Astrocyte (in vitro differentiated cells and primary cell): ENCODE measurements at places on chromosomes 2 and 18. TPM values are rescaled to one million over a fixed set of nuclear protein-coding genes. Genes with fewer than 3 reads are reported as not detected.

Gene ALPP
- 0.32 TPM in 1 of 2 replicates, not detected in the other for total RNA-seq

Gene NEB
- total RNA-seq = 0.82 and 0.94 TPM in 2 replicates

Gene RBFA
- 24.1 and 24.4 TPM in 2 replicates for total RNA-seq

Gene LRP1B
- total RNA-seq = 1.5 and 2.5 TPM in 2 replicates

Gene CDK15
- total RNA-seq = 6.6 and 9.3 TPM in 2 replicates

Gene CDH19
- total RNA-seq = not detected in 2 replicates

Gene METTL8
- total RNA-seq = 32.4 and 40.4 TPM in 2 replicates

Gene IGFBP5
- 422 and 452 TPM in 2 replicates for total RNA-seq

Gene VWA3B
- not detected in 2 replicates for total RNA-seq

Gene KCNIP3
- 0.68 and 1.5 TPM in 2 replicates for total RNA-seq

Gene CRYGC
- total RNA-seq = not detected in 2 replicates

Gene EMILIN1
- 0.95 and 1.2 TPM in 2 replicates for total RNA-seq

Gene BBS5
- total RNA-seq = 3.9 and 4.0 TPM in 2 replicates

Gene ALPI
- total RNA-seq = not detected in 2 replicates

Gene CERKL
- total RNA-seq = 0.16 TPM in 1 of 2 replicates, not detected in the other

Gene HOXD12
- total RNA-seq = not detected in 2 replicates

Gene ALKAL2
- total RNA-seq = 1.3 and 1.5 TPM in 2 replicates

Gene CUL3
- total RNA-seq = 78.2 and 95.5 TPM in 2 replicates

Gene EN1
- 0.09 TPM in 1 of 2 replicates, not detected in the other for total RNA-seq

Gene STARD6
- not detected in 2 replicates for total RNA-seq

Gene CREB1
- 56.4 and 63.3 TPM in 2 replicates for total RNA-seq

Gene LINC00305
- total RNA-seq = not detected in 2 replicates

Gene SOX11
- 15.1 and 19.2 TPM in 2 replicates for total RNA-seq

Gene ELOA2
- total RNA-seq = not detected in 2 replicates

Gene DPP4
- 5.3 and 6.7 TPM in 2 replicates for total RNA-seq

Gene FLACC1
- total RNA-seq = 1.7 and 2.2 TPM in 2 replicates

Gene DTNA
- total RNA-seq = 32.9 and 41.1 TPM in 2 replicates

Gene HOXD13
- not detected in 2 replicates for total RNA-seq

Gene MDH1B
- 1.8 and 1.9 TPM in 2 replicates for total RNA-seq

Gene LONRF2
- 0.45 and 0.62 TPM in 2 replicates for total RNA-seq

Gene GPC1
- total RNA-seq = 252 and 299 TPM in 2 replicates

Gene MARCO
- not detected in 2 replicates for total RNA-seq

Gene GCG
- not detected in 2 replicates for total RNA-seq

Gene ANKRD53
- 0.94 and 1.1 TPM in 2 replicates for total RNA-seq

Gene GPR39
- 4.0 and 4.4 TPM in 2 replicates for total RNA-seq

Gene AMER3
- total RNA-seq = 0.07 TPM in 1 of 2 replicates, not detected in the other

Gene RAB17
- 0.34 and 1.4 TPM in 2 replicates for total RNA-seq

Gene CXCR4
- total RNA-seq = 2.8 and 4.1 TPM in 2 replicates

Gene CAPN14
- 0.12 and 0.14 TPM in 2 replicates for total RNA-seq

Gene DNER
- 0.82 and 1.0 TPM in 2 replicates for total RNA-seq

Gene DCDC2C
- total RNA-seq = not detected in 2 replicates

Gene DOCK10
- total RNA-seq = 6.3 and 7.7 TPM in 2 replicates

Gene NGEF
- total RNA-seq = 0.16 and 0.22 TPM in 2 replicates

Gene MTHFD2
- total RNA-seq = 350 and 365 TPM in 2 replicates

Gene GALNT5
- total RNA-seq = 2.2 and 3.1 TPM in 2 replicates

Gene CNDP1
- total RNA-seq = 0.31 TPM in 1 of 2 replicates, not detected in the other

Gene METTL21A
- total RNA-seq = 16.1 and 16.8 TPM in 2 replicates

Gene OTOS
- not detected in 2 replicates for total RNA-seq

Gene GREB1L
- 4.3 and 16.2 TPM in 2 replicates for total RNA-seq

Gene GTF3C2
- 52.9 and 61.3 TPM in 2 replicates for total RNA-seq

Gene PSMG2
- total RNA-seq = 57.4 and 60.1 TPM in 2 replicates

Gene ERICH2
- total RNA-seq = 1.7 and 1.9 TPM in 2 replicates

Gene REG3G
- total RNA-seq = not detected in 2 replicates

Gene PARD3B
- 6.5 and 7.0 TPM in 2 replicates for total RNA-seq

Gene ABCB11
- total RNA-seq = 0.02 TPM in 1 of 2 replicates, not detected in the other
